ENCODE measurements at places on chromosomes 7 and 10.

- no peaks in the 10 kb centered on the region for H3K4me1 ChIP-seq
- no peak overlapping the region for H3K27ac ChIP-seq
Measured at GRCh38 chr7:84204655-84205054, 10.1 kb upstream of the SEMA3A start.

DNA sequence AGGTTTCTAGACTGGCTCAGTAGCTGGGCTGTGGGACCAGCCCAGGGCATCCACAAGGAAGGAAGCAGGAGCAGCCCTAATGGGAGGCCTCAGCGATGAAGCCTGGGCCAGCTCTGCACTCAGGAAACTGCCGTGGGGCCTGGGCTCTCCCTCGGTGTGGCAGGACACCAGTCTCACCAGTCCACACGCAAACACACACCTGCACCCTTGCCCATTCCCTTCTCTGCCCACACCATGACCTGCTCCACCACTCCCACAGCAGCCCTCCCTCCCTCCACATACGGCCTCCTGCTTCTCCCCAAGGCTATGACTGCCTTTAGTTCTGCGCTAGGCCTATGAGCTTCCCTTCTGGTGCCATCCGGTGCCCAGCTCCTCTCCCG, 7.1 kb downstream of the FGF8 start:
- peaks cover 12% of the 10 kb centered on the region for H3K4me1 ChIP-seq
- no peak for DNase-seq
- peaks cover 52% of the 10 kb centered on the region for H3K27me3 ChIP-seq
- no peaks in the 10 kb centered on the region for H3K36me3 ChIP-seq
- no peak overlapping the region for H3K4me3 ChIP-seq

- H3K36me3 ChIP-seq, result peaks cover 32% of the 10 kb centered on the region
- H3K27me3 ChIP-seq, result no peaks in the 10 kb centered on the region
- no peaks in the 10 kb centered on the region for H3K4me1 ChIP-seq
- no peak overlapping the region for H3K4me3 ChIP-seq
Measured at GRCh38 chr10:100551738-100552137, 16.0 kb downstream of the HIF1AN start.

DNA sequence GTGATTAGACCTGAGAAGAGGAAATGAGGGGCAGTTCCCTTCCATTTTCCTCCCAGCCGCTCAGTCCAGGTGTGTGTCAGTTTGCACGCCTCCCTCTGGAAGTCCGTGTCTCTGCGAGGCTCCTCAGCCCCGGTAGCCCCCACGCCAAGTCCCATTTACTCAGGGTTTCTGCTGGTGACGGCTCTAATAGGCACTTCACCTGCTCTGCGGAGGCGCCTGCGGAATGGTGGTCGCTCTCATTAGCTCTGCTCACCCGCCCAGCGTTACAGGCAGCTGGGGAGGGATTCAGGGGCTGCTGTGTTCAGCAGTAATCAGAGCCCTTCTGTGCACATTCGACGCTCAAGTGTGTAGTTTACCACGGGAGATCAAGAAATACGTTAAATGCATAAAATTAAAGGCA, 179.9 kb downstream of the MGMT start:
- H3K4me1 ChIP-seq, result no peaks in the 10 kb centered on the region
- H3K4me3 ChIP-seq, result no peak overlapping the region
- no peaks in the 10 kb centered on the region for H3K27me3 ChIP-seq
- H3K27ac ChIP-seq, result no peak overlapping the region

DNA sequence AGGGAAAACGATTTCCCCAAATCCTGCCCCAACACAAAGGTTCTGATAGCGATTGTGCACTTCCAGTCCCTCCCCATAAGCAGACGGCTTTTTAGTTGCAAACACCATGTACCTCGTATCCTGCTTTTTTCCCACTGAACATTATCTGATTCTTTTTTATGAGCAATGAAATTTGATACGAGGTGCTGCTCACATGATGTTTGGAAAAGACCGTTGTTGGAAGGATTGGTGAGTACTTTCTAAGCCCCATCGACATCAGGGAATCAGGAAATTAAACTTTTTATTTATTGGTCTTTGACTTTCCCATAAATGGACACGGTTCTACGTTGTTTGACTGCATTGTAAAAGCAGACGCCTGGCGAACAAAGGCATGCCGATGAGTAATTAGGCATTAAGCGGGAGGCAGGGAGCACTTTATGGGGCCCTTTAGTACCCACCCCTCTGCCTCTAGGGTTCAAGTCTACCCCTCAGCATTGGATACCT, 49.4 kb downstream of the TEX36 start:
- no peak overlapping the region for H3K4me3 ChIP-seq
- no peaks in the 10 kb centered on the region for H3K36me3 ChIP-seq
- H3K27ac ChIP-seq, result no peak overlapping the region
- H3K27me3 ChIP-seq, result no peaks in the 10 kb centered on the region
- no peak for DNase-seq
- H3K4me1 ChIP-seq, result no peaks in the 10 kb centered on the region

DNA sequence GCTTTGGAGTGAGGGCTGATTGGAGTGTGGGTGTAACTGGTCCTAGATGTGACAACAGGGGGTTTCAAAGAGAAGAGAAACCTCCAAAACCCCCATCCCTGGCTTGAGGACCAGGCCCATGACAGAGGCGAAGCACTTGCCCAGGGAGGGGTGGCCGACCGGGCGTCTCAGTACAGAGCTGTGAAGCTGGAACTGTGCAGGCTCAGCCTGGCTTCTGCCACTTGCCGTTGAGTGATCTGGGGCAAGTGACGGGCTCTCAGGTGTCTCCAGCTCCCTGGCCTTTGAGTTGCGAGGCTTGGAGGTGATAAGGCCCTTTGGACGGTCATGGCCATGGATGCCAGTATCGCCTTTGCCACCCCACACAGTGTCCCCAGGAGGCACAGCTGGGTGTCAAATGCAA, 531.4 kb upstream of the FOXK1 start:
- DNase-seq, result no peak
- H3K27ac ChIP-seq, result no peak overlapping the region
- H3K4me1 ChIP-seq, result no peaks in the 10 kb centered on the region
- no peaks in the 10 kb centered on the region for H3K27me3 ChIP-seq

- H3K4me1 ChIP-seq, result peaks cover 15% of the 10 kb centered on the region
- no peak overlapping the region for H3K4me3 ChIP-seq
- no peak overlapping the region for H3K27ac ChIP-seq
Measured at GRCh38 chr7:136956671-136957070, 88.2 kb downstream of the CHRM2 start.

- H3K4me3 ChIP-seq, result no peak overlapping the region
- H3K27ac ChIP-seq, result no peak overlapping the region
- no peak for DNase-seq
- peaks cover 9% of the 10 kb centered on the region for H3K4me1 ChIP-seq
Measured at GRCh38 chr10:76456197-76456596, 1024.8 kb downstream of the LRMDA start.

GRCh38 chr10:45420453-45421192, 46.6 kb downstream of the ALOX5 start:
- no peak overlapping the region for H3K4me3 ChIP-seq
- peak; percentile 74 for DNase-seq
- H3K27ac ChIP-seq, result peak overlapping the region; percentile 83
- H3K27me3 ChIP-seq, result no peaks in the 10 kb centered on the region

DNA sequence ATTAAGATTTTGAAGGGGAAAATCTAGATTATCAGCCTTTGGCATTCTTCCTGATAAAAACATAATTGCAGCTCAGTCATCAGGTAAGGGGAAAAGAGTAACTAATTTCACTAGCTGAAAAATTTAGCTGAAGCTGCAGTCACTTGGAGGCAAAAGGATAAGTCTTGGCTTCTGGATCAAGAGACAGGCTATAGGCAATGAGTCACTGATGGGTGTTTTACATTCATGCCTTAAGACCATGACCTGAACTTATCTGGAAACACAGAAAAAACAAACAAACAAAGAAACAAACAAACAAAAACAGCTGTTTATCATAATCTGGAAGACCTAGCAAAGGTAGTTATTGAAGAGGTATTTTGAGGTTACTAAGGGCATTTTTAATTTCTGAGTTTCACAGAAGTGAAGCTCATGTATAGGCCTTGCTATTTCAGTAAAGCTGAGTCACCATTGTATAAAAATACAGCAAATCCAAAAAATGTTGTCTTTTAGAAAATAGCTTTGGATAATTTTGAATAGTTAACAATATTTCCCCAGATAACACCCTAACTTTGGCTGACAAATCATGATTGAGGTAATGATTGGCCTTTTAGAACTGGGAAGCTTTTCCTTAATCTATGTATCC, 40.3 kb downstream of the ZNF22 start:
- no peak overlapping the region for H3K27ac ChIP-seq
- no peaks in the 10 kb centered on the region for H3K4me1 ChIP-seq
- H3K27me3 ChIP-seq, result no peaks in the 10 kb centered on the region
- H3K36me3 ChIP-seq, result no peaks in the 10 kb centered on the region
- DNase-seq, result no peak

DNA sequence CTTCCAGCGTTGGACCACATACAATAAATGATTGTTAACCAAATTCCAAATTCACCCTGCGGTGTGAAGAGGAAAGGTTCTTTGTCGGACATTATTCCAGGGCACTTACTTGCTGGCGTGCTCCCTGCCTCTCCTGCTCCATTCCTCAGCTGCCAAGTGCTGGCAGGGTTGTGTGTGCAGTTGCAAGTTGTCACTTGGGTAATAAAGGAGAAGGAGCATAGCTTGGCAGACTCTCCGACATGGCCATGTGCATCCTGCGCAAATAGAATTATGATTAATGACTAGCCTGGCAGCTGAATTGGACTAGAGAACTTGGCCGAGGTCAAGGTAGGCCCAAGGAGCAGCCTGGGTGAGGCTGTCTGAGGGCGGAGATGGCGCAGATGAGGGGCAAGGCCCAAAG, 92.3 kb upstream of the ELMO1 start:
- H3K4me3 ChIP-seq, result no peak overlapping the region
- DNase-seq, result no peak
- H3K27ac ChIP-seq, result no peak overlapping the region
- H3K27me3 ChIP-seq, result no peaks in the 10 kb centered on the region

- peak overlapping the region; percentile 76 for H3K27ac ChIP-seq
- H3K4me3 ChIP-seq, result no peak overlapping the region
- DNase-seq, result peak; percentile 72
- no peaks in the 10 kb centered on the region for H3K27me3 ChIP-seq
- peaks cover 22% of the 10 kb centered on the region for H3K36me3 ChIP-seq
- H3K4me1 ChIP-seq, result peaks cover 32% of the 10 kb centered on the region
Measured at GRCh38 chr7:43647673-43648472, 65.0 kb downstream of the STK17A start.

- H3K4me3 ChIP-seq, result no peak overlapping the region
- H3K4me1 ChIP-seq, result no peaks in the 10 kb centered on the region
- no peak for DNase-seq
Measured at GRCh38 chr10:110372656-110373055, 67.9 kb upstream of the SMNDC1 start.

DNA sequence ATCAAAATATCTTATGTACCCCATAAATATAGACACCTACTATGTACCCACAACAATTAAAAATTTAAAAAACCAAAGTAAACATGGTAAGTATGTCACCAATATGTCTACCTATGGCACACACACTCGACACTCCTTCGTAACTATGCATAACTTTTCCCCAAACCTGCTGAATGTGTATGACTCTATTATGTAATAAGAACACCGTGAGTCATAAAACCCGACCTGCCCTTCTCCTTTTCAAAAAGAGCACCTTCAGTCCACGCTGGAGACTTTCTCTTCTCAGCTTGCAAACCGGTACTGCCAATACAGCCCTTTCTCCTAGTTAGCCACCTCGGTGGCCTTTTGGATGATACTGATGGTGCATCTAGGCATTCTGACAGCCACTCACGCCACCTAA, 186.3 kb downstream of the PRPF18 start:
- no peak for DNase-seq
- no peaks in the 10 kb centered on the region for H3K27me3 ChIP-seq
- no peak overlapping the region for H3K4me3 ChIP-seq

DNA sequence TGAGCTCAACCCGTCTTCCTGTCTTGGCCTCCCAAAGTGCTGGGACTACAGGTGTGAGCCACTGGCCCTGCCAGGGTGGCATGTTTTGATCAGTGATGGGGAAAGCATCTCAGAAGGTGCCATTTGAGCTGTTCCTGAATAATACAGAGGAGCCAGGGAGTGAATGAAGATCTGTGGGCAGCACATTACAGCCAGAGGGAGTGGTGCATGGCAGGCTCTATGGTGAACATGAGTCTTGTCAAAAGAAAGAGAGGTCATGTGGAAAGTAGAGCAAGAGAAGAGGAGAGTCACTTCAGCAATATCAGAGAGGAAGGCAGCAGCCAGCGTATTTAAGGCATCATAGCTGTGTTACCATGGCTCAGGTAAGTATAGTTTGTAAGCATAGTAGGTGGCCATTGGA, 275.7 kb upstream of the LRGUK start:
- H3K4me3 ChIP-seq, result no peak overlapping the region
- no peak overlapping the region for H3K27ac ChIP-seq
- DNase-seq, result no peak
- peaks cover 3% of the 10 kb centered on the region for H3K4me1 ChIP-seq
- H3K27me3 ChIP-seq, result no peaks in the 10 kb centered on the region

DNA sequence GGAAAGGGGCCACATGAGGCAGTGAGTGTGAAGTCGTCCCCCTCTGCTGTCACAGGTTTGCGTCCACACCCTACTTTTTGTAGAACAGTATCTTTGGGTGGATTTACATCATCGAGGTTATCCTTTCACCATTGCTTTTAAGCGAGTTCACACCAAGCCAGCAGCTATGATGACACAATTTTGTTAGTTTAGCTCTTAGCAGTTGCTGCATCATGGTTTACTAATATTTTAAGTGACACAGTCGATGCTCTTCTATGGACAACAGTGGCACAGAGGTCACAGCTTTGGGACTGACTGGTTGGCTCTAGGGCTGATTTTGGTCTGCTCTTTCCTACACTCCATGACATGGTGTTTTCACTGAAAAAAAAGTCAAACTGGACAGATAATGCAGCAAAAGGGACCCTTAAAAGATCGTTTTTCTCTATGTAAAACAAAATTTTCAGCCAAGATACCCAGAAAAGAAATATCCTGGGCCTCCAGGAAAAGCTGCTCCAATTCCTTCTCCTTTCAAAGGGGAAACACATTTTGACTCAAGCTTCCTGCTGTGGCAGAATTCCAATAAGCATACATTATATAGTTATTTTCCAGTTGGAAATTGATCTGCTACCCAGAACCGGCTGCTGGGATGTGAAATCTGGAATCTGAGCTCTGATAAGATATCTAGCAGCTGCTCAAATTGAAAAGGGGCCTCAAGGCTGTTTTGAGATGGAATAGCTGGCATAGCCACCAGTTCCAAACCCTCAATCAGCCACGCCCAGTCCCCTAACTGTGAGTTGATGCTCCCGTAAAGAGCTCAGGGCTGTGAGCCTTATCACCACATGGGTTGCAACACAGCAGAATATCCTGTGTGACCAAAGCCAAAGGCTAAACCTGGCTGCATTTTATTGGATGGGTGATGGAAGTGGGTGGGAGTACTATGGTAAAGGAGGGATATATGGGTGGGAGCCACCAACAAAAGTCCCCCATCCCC, 114.2 kb downstream of the SMURF1 start:
- DNase-seq, result no peak
- H3K27me3 ChIP-seq, result no peaks in the 10 kb centered on the region
- peaks cover 35% of the 10 kb centered on the region for H3K36me3 ChIP-seq
- no peaks in the 10 kb centered on the region for H3K4me1 ChIP-seq
- H3K4me3 ChIP-seq, result no peak overlapping the region
